ENCODE measurements at places on chromosomes 1 and 21.

DNA sequence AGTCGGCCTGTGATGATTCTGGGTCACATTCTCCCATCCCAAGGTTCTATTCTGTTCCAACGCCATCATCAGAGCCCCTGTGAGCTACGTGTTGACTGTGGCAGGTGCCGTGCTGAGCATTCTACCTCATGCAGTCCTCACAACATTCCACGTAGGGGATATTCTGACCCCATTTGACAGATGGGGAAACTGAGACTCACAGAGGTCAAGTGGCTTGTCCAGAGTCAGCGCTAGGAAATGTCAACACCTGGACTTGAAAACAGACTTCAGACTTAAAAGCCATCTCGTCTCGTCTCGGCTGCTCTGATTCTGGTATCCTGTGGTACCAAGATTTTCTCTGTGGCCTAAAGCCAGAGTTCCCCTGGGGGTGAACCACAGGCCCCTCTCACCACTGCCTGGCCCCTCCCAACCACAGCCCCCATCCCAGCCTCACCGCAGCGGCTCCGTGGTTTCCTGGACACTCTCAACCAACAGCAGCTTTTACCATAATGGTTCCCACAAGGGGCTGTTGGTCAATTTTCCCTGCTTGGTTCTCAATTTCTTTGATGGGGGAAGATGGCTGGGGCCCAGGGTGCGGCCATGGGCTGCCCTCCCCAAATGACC is 39.6 kb downstream of the SDC3 start:
- no peak for DNase-seq

DNA sequence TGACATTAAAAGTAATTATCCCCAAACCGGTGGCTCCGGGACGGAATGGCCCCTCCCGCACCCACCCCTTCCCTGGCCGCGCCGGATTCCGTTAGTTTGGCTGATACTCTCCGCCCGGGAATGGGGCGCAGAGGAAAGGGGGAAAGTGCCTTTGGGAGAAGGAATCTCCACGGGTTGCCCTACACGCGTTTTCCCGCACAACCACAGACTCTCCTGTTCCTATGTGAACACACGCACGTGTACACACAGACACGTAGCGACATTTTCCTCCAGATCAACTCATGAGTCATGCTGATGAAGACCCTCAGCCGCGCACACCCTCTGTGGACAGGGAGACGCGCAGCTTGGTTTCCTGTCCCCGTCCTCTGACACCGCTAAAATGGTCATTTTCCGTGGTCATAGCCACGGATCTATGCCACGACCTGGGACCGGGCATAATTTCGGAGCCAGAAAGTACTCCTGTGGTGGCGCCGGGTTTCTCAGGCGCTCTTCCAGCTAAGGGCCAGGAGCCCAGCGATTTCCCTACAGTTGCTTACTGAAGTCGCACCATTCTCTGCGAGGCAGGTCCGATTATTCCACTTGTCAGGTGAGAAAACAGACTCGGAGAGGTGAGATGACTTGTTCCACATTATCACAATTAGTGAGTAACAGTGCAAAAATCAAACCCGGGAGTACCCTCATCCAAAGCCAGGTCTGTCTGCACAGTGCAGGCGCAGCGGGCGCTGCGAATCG is 4.0 kb upstream of the DMRTA2 start:
- DNase-seq = peak; percentile 16

- DNase-seq = no peak
These were observed 11.5 kb downstream of the TRIM46 start for GRCh38 chr1:155184835-155185782.

- no peak for DNase-seq
These were observed 485.9 kb downstream of the USP25 start for GRCh38 chr21:16215663-16216183.

GRCh38 chr1:27109103-27109822 is 45.7 kb downstream of the SLC9A1 start:
- no peak for DNase-seq

Data from AG08396 (cell line).